ENCODE measurements at places on chromosomes 13 and 19.

DNA sequence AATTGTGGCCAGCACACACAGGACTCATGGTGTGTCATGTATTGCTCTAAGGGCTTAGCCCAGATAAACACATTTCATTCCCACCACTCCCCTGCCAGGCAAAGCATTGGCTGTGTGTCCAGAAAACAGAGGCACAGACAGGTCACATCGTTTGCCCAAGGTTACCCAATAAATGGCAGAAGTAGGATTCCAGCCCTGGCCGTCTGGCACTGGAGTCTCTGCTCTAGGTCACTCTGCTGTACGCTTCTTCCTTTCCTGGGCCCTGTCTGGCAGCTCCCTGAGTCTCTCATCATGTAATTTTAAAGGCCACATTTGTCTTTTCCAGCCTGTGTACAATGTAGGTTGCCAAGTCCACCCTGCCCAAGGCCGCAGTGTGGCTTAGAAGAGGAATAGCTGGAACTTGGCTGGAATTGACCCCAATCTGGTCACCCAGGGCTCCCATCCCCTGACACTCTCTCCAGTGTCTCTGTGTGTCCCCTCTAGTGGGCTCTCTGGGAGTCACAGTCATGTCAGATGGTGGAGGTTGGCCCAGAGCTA is 264.5 kb upstream of the TSHZ3 start:
- no peak for DNase-seq

DNA sequence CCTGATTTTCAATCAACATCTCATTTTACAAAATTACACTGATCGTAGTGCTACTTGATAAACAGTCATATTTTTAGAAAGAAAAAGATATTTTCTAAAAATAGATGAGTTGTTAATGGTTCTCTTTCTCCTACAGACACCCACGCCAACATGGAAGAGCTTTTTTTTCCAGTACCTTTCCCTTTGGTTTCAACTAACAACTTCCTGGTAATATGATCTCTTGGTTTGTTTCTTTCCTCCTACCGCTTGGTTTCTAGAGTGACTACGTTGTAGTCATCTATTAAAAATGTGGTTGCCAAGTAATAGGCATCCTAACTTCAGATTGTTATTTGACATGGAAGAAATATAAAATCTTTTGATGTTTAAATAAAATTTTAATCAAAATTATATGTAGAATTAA is 189.0 kb downstream of the LACC1 start:
- DNase-seq = no peak

GRCh38 chr19:55405638-55406037 is 1.9 kb downstream of the UBE2S start:
- DNase-seq = no peak

DNA sequence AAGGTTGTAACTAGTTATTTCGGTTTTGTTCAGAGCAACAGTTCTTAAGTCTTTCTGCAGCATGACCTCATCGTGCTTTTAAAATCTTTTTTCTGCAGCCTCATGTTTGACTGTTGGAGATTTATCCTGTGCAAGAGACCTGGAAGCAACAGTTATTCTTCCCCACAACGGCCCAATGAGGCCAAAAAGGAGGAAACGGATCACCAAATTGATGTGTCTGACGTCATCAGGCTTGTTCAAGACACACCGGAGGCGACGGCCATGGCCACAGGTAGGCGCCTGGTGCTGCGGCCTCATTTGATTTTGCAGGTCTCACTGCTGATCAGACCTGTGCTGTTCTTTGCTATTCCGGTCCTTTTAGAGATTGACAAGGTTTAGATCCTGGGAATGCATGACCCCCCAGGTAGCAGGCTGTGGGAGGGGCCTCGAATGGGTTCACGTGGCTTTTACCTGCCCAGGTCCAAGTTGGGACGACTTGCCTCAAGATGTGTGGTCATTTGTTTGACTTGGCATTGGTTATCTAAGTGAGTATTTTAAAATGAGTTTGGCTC is 66.8 kb upstream of the MCF2L start:
- DNase-seq = no peak

Measured in neural crest cell (in vitro differentiated cells).